ENCODE measurements at places on chromosomes 6 and 20.

GRCh38 chr20:14544688-14545087 is 207.3 kb upstream of the FLRT3 start:
- no peaks in the 10 kb centered on the region for H3K27me3 ChIP-seq
- no peak overlapping the region for H3K27ac ChIP-seq
- H3K4me3 ChIP-seq = no peak overlapping the region

DNA sequence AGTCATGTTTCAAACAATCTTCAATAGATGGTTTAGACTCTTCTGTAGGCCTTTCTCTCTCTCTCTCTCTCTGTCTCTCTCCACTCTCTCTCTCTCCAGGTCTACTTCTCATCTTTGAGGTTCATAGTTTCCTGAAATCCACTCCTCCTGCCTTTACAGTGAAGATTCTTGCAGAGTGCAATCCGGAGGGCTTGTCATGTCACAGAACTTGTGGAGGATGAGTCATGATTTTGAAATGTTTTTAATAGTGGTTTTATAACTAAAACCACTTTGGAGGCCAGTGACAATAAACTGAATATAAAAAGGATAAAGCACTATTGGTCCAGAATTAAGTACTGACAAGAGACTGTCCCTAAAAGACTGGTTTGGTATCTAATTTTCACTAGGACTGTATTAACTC is 156.3 kb downstream of the KIF6 start:
- H3K27ac ChIP-seq = no peak overlapping the region
- no peaks in the 10 kb centered on the region for H3K36me3 ChIP-seq
- no peak overlapping the region for H3K4me3 ChIP-seq
- H3K4me1 ChIP-seq = no peaks in the 10 kb centered on the region
- DNase-seq = no peak

- peak overlapping the region; percentile 59 for H3K27ac ChIP-seq
- DNase-seq = no peak
Measured at GRCh38 chr20:32501709-32502108, 83.4 kb downstream of the NOL4L start.

DNA sequence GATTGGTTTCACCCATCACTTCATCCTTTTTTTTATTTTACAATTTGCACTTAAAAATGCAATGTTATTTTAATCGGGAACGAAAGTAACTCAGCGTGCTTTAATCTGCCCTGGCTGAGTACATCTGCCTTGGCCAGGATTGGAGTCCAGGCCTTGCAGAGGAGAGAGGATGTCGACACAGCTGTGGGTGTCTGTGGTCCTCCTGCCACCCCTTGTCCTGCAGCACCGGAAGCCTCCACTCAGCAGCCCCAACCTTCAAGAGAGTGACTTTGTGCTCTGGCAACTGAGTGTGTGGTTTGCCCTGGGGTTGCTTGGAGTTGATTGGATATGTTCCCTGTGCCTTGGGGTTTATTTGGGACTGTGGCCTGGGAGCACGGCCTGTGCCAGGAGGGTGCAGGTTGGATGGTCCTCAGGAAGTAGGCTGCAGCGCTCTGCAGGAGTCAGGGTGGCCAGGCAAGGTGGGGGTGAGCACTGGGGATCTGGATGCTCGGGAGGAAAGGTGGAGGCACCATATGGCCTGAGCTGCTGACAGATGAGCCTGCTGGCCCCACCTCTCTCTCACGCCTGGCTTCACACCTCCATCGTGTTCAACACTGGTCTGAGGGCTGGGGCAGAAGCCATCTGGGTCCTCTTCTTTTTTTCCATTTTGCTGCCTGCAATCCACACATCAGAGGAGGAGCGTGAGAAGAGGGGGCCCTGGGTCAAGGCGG is 4.3 kb downstream of the MYT1 start:
- H3K36me3 ChIP-seq = no peaks in the 10 kb centered on the region
- no peaks in the 10 kb centered on the region for H3K4me1 ChIP-seq
- no peak overlapping the region for H3K27ac ChIP-seq
- no peak overlapping the region for H3K4me3 ChIP-seq
- peaks cover 48% of the 10 kb centered on the region for H3K27me3 ChIP-seq
- DNase-seq = no peak

DNA sequence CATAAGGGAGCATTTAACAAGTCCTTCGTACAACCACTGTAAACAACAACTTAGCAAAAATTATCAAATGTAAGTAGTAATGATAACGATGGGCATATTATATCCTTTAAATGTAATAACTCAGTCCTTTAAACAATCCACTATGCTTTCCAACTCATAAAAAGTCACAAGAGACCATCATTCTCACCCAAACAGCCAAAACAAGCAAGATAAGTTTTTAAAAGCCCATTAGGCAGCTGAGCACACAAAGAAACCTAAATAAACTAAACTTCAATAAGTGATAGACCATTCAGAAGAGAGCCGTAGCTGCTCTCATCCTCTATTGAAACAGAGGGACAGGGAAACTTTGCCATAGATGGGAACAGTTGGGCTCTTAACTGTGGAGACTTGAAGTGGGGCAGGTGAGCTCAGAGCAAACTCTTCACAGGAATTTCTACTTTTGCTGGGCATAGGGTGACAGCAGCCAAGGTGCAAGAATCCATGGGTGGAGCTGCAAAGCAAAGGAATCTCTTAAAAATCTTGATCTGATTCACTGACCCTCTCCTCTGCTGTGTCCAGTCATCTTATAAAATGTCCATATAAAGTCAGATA is 22.5 kb downstream of the RAB22A start:
- peaks cover 22% of the 10 kb centered on the region for H3K4me1 ChIP-seq
- H3K27me3 ChIP-seq = no peaks in the 10 kb centered on the region
- H3K27ac ChIP-seq = no peak overlapping the region
- H3K36me3 ChIP-seq = no peaks in the 10 kb centered on the region
- H3K4me3 ChIP-seq = no peak overlapping the region

DNA sequence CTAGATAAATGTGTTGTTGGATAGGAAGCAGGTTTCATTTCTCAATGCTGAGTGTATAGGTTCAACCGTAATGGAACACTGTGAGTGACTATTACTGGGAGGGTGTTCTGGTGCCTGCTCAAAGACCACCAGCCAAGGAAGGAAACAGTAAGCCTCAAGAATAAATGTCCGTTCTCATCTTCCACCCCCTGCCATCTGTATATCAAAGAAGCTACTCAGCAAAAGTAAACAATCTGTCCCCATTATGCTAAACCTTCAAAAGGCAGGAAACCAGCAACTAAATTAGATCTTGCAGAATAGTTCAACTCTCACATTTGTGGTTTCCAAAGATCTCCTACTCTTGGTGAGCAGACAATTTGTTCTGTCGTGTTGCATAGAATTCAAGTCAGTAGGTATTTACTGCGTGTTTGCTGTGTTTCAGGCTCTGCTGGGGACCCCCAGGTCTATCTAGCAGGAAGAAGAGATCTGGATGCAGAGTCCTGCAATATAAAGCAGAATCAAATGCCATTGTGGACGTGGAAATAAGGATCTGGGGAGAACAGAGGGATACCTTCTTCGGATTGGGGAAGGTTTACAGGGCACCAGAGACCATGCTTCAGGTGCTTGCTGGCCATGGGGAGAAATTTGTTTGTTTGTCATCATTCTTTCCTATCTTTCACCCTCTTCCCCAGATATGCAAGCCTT is 87.3 kb downstream of the SCML4 start:
- no peak for DNase-seq
- H3K36me3 ChIP-seq = no peaks in the 10 kb centered on the region
- H3K4me3 ChIP-seq = peak overlapping the region; percentile 62
- H3K27me3 ChIP-seq = no peaks in the 10 kb centered on the region

All from activated T-cell treated with anti-CD3 and anti-CD28 coated beads, Interleukin-2, amount 50 U/mL, for 72 hours (primary cell).